ENCODE measurements at places on chromosomes 12 and 14.

GRCh38 chr12:110199339-110200123, 75.4 kb downstream of the IFT81 start:
- DNase-seq = no peak

GRCh38 chr14:105526776-105527380, 495 bp downstream of the TMEM121 start:
- no peak for DNase-seq

DNA sequence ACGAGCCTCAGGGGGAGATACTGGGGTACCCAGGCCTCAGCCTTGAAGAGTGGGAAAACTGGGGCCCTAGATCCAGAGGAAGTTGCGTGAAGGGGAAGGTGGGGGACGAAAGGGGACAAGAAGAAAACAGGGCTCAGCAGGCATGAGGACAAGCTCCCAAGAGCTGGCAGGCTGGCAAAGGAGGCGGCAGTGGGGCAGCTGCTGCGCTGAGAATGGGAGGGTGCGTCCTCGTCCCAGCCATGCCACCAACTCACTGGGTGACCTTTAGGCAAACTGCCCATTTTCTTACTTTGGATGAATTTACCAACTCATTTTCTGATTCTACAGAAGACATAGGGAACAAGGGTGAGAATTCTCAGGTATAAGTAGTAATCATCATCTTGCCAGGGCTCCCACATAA, 133.6 kb downstream of the TTC7B start:
- no peak for DNase-seq

GRCh38 chr14:60227291-60227690, 21.7 kb upstream of the PPM1A start:
- no peak for DNase-seq

- no peak for DNase-seq
Observed at GRCh38 chr12:56028511-56029165, 7.8 kb downstream of the IKZF4 start.

DNA sequence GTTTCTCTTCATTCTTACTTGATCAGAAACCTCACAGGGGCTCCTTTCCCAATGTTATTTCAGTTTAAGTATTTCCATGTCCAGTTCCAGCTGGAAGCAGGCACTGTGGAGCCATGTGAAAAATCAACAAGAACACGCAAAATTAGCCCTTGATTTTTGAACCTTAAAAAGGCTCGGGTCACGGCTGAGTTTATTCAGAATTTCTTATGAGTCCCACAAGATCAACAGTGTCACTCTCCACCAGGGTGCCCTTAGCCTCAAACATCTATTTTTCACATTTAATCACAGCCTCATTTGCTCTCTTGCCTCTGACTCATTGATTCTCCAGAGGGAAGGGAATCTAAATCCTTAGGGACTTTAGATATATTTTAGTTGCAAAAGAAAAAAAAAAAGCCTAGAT, 157.7 kb upstream of the AVPR1A start:
- no peak for DNase-seq

DNA sequence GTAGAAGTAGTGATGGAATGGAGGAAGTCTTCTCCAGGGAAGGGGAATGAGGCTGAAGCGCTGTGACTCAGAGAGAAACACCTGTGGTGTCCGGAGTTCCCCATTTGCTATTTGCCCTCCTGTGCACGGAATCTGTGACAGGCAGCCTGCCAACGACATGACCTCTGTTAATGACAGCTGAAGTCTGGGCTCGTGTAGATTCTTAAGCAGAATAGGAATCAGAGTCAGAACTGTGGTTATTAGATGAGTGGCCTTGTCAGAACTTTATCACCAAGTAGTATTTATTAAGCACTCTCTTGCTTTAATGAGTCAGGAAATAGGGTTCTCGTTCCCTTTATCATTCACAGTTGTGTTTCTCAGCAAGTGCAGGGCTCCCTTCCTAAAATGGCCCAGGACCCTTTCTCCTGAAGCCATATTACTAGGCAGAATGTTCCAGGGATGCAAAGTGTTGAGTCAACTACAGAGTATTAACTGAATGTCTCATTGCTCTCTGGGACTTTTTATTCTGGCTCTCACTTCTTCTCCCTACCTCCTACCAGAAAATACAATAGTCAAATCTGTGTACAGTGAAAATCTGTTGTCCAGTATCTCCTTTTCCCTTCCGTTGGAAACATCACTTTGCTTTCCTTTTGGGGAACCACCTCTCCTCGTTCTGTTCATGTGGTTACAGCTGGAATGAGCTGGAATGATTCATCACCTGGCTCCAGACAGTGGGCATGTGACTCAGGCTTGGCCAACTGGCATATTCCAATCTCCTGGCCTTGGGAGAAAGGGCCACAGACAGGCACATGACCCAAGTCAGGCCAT, 77.8 kb upstream of the MAX start:
- DNase-seq = peak; percentile 43

DNA sequence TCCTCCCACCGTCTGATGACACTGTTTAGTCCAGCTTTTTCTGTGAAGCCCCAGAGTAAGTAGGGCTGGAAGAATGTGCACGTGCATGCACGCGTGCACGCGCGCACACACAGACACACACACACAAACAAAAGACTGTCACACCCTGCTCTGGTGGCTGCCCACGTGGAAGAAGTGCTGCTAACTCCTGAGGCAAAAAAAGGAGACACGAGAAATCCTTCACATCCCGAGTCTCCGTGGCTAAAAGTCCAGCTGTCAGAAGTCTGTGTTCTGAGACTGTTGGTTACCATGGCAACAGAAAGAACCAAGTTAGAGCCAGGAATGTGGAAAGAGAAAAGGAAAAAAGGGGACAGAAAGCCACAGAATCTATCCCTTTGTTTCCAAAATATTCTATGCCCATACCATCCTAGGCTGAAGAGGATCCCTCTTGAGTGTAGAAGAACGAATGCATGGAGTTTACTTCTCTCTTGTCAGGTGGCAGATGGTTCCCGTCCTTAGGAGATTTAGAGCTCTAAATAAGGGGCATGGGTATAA, 1.6 kb upstream of the C12orf71 start:
- no peak for DNase-seq

GRCh38 chr12:87332987-87333726, 696.0 kb downstream of the C12orf50 start:
- DNase-seq = no peak

GRCh38 chr14:30748343-30748742, 126.0 kb upstream of the COCH start:
- DNase-seq = no peak

DNA sequence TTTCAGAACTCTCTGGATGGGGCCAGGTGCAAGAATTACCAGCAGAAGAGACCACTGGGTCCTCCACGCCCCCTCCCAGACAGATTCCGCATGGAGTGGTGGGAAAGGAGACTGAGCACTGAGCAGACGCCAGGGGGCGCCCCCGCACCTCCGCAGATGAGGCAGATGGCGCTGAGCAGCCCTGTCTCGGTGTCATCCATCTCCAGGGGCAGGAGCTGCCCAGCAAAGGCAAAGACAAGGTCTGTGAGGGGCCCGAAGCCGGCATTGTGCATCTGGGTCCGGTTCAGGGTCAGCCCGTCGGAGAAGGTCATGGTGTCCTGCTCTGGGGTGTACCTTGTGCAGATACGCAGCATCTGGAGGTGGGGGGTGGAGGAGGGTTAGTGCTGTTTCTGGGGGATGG, 6.3 kb upstream of the ITGB7 start:
- no peak for DNase-seq

DNA sequence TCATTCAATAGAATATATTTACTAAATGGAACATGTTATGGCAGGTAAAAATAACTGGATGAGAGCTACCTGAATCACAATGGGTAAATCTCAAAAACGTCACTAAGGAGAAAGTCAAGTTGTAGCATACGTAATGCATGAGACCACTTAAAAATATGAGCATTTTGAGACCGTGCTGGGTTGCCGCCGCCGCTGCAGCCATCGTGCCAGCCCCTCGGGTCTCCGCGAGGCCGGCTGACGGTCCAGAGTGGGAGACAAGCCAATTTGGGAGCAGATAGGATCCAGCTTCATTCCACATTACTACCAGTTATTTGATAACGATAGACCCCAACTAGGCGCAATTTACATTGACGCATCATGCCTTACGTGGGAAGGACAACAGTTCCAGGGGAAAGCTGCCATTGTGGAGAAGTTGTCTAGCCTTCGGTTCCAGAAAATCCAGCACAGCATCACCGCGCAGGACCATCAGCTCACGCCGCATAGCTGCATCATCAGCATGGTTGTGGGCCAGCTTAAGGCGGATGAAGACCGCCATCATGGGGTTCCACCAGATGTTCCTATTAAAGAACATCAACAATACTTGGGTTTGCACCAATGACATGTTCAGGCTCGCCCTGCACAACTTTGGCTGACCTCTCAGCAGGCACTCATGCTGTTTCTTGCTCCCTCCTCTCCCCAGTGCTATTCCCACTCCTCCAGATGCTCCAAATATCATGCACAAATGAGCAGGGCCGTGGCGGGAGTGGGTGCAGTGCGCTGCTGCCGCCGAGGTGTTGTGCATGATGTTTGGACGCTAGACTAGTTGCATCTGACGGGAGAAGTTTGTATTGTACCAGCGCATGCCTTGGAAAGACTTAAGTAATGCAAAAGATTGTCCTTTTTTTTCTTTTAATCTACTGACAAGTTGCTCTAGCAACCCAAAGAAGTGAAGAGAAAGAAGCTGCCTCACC, 6.3 kb upstream of the BRMS1L start:
- no peak for DNase-seq

Measured in GM19239 (cell line).